Left colon (tissue), 2 donors: ENCODE measurements at places on chromosomes 16 and 17. TPM values are rescaled to one million over a fixed set of nuclear protein-coding genes. Genes with fewer than 3 reads are reported as not detected.
A peak's percentile ranks its signal among the peaks of the same experiment; 100 is the strongest.

The WDR90 gene
- 57.6 TPM for total RNA-seq

GRCh38 chr17:43994272-43995149 is 9.9 kb upstream of the NAGS start:
- peak; percentile 57 for DNase-seq

DNA sequence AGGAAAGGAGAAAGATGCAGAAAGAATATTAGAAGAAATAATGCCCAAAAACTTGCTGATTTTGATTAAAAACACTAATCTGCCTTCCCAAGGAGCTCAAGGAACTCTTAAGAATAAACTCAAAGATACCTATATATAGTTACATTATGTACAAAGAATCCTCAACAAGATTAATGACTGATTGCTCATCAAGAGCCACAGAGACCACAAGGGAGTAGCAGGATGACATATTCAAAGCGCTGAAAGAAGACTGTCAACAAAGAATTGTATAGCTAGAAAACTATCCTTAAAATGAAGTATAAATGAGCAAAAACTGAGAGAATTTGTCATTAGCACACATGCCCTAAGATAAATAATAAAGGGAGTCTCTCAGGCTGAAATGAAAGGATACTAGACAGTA is 6.2 kb downstream of the LPCAT2 start:
- no peak for DNase-seq

DNA sequence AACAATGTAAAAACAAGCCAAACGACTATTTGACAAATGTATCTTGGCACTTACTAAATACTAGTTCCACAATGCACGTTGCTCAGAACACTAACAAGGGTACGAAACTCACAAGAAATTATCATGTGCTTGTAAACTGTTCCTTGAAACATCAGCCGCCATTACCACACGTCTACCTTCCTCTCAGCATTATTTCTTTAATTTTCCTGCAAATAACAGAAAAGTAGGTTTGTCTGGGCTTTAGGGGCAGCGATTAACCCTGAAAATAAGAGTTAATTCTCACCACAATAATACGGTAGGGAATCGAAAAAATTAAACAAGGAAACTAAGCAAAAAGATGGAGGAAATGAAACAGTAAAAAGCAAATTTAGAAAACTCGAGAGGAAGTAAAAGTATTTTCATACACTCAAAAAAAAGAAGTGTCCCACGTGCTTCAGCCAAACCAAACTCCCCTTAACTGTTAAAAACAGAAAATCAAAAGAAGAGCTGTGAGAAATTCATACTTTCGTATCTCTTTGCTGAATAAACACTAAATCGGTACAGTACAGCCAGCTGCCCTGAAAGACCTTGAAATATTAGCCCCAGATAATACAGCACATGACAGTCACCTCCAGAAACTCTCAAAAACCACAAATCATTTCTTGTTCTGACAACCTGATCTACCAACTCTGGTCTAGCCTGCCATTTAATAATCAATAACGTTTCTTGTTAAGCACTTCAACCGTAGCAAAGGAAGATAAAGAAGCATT is 1.2 kb downstream of the ARHGAP17 start:
- no peak for DNase-seq

- no peak for DNase-seq
These were observed 34.5 kb downstream of the ABCC1 start for GRCh38 chr16:15983898-15984297.

- DNase-seq, result peak; percentile 81
These were observed 154.2 kb downstream of the MRM1 start for GRCh38 chr17:36755586-36755985.

GRCh38 chr17:573036-573435 is 141.6 kb downstream of the VPS53 start:
- DNase-seq, result no peak

- no peak for DNase-seq
These were observed 46.2 kb downstream of the XPO6 start for GRCh38 chr16:28165598-28165997.

DNA sequence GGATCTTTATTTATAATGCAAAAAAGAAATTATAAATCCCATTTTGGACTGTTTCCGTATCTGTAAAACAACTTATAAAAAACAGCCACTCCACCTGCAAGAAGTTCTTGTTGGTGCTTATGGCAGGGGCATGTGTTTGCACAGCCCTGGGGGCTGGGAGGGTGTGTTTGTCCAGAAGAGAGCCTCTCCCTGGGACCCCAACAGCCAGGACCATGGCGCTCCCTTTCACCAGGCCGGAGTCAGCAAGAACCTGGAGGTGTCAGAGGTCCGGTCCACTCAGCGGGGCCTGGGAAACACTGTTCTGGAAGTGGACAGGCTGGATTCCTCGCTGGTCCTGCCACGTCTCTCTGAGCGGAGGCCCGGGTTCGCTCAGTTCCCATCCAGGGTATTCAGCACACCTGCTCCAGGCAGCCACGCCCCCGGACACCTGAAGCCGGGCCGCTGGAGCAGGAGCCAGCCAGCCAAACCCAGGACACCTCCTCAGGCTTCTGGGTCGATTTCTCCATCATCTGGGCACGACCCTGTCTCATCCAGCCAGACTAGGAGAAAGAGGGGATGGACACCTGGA is 18.9 kb upstream of the GINS2 start:
- no peak for DNase-seq
